Retina (tissue), 1 donor: ENCODE measurements at places on chromosomes 11 and 22.

- no peak for DNase-seq
Observed at GRCh38 chr11:57299150-57299737, 25.5 kb downstream of the TNKS1BP1 start.

- DNase-seq, result peak; percentile 43
Observed at GRCh38 chr22:20803696-20804324, 29.9 kb downstream of the SERPIND1 start.

GRCh38 chr11:128658502-128658901, 35.4 kb upstream of the FLI1 start:
- DNase-seq, result no peak

DNA sequence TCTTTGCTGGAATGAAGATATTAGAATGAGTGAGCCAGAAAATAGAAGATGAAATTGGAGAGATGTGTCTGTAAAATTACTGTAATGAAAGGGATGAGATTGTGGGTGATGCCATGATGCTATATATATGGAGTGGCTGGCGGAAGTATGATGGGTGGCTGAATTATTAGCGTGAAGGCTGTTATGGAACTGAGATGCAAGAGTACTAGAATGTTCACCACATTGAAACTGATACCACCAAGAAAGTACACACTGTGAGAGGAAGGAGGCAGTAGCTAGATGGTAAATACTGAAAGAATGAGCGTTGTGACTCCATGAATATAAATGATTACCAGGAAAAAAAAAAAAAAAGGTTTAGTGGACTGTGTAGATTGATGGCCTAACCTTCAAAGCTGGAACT, 411.9 kb downstream of the CNTN5 start:
- DNase-seq, result no peak

GRCh38 chr11:18594999-18595749, 4.4 kb upstream of the MISFA start:
- no peak for DNase-seq

DNA sequence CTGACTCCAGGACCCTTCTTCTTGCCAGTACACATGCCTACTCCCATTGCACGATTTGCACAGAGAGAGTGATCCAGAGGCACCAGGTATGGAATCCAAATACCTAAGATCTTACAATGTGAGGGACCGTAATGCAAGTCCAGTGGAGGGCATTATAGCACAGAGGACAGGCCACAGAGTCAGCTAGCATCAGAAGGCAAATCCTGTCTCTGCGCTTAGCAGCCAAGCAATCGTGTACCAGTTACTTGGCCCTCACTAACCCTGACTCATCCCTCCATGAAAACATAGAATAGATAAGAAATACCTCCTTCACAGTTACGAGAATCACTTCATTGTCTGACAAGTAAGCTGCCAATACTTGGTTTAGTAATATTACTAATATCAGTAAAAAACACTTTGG, 69.7 kb upstream of the SLC6A5 start:
- DNase-seq, result no peak

DNA sequence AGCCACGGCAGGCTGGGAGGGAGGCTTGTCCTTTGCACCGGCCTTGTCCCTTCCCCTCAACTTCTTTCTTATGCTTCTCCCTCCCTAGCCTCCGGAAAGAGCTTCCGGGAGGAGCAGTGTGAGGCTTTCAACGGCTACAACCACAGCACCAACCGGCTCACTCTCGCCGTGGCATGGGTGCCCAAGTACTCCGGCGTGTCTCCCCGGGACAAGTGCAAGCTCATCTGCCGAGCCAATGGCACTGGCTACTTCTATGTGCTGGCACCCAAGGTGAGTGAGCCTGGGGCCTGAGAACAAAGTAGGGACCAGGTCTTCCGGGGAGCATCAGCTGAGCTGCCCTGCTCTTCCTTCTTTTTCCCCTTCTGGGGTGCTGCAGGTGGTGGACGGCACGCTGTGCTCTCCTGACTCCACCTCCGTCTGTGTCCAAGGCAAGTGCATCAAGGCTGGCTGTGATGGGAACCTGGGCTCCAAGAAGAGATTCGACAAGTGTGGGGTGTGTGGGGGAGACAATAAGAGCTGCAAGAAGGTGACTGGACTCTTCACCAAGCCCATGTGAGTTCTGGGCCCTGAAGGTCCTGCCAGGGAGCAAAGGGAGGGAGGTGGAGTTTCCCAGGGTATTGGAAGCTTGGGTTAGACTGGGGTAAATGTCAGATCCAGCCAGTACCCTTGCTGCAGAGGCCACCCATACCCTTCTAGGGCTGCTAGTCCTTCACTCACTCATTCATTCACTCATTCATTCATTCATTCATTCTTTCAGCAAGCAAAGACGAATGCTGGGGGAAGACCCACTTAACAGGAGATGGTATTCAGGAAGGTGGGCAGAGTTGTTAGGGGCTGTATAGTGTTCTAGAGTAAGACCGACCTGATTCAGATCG, 22.6 kb downstream of the ADAMTS15 start:
- no peak for DNase-seq

DNA sequence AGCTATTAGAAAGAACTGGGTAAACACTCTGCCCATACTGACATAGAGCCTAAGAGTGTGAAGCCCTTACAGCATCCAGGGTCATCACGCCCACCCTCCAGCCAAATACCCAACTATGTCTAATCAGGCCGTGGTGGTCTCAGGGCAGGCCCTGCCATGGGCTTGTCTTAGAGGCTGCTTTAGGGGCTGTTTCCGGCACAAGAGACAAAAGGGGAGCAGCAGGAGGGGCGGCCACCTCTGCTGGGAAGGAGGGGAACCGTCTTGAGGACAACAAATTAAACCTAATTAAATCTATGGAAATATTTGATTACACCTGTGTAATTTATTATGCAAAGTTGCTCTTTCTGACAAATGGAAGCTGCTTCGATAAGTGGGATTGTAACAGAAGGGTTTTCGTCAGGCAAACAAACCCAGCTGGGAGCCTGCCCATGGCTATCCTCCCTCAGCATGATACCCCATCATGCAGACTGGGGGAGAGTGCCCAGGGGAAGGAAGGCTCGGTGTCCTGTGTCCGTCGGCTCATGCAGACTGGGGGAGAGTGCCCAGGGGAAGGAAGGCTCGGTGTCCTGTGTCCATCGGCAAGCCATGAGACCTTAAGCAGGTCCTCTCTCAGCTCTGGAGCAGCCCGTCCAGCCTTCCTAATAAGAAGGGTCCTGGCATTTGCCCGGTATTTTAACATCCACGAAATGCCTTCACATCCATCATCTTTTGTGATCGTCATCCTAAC, 163.6 kb upstream of the B3GAT1 start:
- DNase-seq, result peak; percentile 31

GRCh38 chr11:93822359-93822758, 28.1 kb downstream of the VSTM5 start:
- no peak for DNase-seq

GRCh38 chr11:84292006-84292405, 1005.8 kb upstream of the CCDC90B start:
- DNase-seq, result no peak

DNA sequence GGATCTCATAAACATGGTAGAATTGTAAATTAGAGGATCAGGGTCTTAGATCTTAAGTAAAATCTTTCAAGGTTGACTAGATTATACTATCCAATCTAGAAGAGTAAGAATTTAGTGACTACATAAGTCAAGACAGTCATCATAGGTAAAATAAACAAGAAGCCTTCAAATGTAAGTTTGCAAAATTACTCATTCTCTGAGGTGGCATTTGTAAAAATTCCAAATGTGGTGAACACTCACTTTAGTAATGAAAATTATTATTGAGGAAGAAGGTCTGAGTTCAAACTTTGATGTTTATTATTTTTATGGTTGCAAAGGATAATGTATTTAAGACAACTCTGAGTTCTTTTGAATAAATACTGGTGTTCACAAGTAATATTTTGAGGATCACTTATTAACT, 4.6 kb downstream of the HYLS1 start:
- no peak for DNase-seq

DNA sequence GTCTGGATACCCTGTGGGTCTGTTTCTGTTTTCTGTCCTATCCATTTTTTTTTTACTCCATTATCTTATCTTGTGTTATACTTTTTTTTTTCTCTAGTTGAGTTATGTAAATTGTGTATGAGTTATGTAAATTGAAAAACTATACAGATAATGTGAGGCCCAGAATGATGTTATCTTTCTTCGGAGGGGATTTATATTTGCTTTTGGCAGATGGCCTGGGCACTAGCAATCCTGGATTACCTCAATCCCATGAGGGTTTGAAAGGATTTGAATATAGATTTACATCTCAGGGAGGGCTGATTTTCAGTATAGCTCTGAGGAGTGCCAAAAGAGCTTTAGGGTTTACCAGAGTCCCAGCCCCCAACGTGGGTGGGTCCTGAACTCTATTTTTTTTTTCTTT, 71.0 kb downstream of the CSTPP1 start:
- no peak for DNase-seq

DNA sequence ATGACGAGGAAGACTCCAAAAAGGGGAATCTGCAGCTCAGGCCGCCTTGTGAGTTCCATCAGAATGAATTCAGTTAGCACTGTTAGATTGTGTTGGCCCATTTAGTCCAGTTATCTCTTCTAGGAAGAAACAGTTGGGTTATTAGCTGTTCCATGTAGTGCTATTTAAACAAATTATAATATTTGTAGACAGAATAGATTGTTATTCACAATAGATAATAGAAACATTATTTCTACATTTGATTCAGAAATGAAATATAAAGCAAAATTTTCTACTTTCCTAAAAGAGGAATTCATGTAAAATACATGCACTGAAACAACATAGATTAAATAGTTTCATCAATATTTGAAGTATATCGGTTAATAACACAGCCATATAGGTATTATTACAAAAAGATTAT, at the start of gene OR8K5:
Gene OR8K5, minus strand, starts transcription at position 101 of the 400 bp plus-strand sequence. Its CDS starts 0 bp downstream, at position 101.
- no peak for DNase-seq

DNA sequence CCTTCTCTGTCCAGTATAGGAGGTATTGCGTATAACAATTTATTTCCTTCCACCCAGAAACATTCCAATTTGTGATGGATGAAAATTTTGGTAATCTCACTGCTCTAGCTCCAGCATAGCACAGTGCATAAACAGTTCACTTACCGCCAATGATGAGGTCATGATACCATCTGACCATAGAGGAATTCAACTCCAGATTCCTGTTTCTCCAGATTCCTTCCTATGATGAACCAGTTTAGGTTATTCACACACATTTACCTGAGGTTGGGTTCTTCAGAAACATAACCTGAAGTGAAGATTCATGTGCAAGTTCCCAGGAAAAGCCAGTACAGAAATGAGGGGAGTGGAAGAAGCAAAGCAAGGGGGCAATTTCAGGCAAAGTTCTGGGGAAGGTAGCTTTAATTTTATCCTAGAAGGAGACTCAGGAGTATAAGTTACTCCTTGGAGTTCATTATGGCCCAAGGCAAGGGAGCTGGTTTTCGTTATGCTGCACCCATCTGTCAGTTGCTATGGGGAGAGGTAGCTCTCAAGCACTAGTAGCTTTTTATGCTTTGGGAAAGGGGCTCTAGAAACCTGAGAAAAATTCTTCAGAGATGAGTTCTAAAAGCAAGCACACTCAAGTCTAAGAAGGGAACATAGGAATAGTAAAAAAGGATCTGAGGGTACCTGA, 121.6 kb downstream of the CASP12 start:
- no peak for DNase-seq

DNA sequence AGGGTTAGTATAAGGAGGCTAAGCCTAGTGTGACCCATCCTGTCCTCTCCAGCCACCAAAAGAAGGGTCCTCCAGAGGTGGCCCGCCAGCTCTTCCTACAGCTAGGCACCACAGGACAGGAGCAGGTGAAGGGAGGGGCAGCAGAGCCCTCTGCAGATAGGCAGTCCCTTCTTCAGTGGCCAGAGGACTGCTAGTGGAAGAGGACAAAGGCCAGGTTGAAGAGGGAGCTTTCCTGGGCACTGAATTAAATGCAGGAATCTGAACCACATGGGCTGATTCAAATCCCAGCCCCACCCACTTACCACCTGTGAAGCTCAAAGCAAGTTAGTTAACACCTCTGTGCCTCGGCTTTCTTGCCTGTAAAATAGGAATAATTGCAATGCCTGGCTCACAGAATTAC, 409.5 kb downstream of the NXPE2 start:
- no peak for DNase-seq

GRCh38 chr11:72766152-72766902, 14.1 kb upstream of the ARAP1 start:
- no peak for DNase-seq

DNA sequence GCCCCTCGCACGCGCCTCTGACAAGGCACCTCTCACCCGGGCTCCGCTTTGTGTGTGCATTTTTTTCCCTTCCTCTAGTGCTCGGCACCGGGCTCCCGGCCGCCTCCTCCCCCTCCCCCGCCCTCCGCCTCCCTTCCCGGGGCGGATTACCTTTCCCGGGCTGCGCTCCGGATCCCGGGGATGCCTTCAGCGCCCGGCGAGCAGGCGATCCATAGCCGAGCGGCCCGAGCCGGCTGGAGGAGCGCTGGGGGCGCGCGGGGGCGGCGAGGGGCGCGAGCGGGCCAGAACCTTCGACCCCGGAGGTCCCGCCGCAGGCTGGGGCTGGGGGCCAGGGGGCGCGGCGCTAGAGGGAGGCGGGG, 282 bp downstream of the MPPED2 start:
- DNase-seq, result no peak

GRCh38 chr11:21007297-21007696, 337.9 kb downstream of the NELL1 start:
- DNase-seq, result no peak

DNA sequence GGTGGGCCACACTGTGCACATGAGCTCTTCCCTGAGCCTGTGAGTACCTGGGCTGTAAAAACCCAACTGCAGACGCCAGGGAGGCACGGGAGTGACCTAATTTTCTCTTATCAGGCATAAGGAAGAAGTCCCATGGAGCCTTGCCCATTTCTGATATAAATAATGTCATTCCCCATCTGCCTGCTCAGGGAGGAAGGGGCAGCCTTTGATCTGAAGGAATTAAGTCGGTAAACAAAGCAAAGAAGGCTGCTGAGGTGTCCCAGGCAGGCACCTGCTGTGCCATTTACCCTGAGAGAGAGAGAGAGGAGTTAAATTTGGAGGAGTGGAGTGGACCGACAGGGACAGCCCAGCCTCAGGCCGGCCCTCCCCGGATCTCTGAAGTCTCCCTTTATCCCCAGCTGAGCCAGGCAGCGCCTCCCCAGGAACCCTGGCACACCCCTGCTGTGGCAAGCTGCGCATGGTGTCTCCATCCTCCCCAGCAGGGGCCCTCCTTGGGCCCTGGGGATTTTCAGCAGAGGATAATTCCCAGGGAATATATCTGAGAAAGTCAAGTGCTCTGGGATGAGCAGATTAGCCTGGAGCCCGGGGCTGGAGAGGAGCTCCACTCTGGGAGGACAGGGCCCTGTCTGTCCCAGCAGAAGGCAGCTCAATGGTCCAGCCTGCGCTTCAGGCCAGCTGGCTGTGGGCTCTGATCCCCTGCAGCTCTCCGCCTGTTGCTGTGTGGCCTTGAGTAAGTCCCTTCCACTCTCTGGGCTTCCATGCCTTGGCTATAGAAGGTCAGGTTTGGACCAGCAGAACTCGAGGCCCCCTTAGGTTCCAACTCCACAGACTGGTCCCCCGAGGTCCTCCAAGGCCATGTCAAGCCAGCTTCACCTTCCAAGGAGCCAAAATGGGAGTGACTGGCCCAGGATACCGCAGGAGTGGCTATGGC, 17.5 kb upstream of the CABP7 start:
- peak; percentile 55 for DNase-seq
